Activated CD4-positive, alpha-beta T cell treated with anti-CD3 and anti-CD28 coated beads, Interleukin-2, amount 50 U/mL, for 16 hours (primary cell): ENCODE measurements at places on chromosomes 4 and X.

DNA sequence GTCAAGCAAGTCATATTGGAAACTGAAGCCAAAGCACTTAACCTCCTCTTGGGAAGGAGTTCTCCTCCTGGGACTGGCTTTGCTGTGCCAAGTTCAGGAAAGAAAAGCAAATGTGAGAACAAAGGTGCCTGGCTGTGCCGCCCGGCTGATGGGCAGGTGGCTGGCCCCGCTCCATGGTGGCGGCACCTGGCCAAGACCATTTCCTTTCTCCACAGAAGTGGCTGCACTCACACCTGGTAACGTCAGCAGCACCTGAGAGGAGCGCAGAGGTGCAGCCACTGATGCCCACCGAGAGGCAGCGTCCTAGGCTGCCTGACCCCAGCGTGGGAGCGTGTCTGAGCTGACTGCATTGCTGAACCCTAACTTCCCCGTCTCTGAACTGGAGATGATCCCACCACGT, 54.3 kb downstream of the DCTD start:
- DNase-seq = no peak

- no peak for DNase-seq
Observed at GRCh38 chr4:157222771-157223160, 2.2 kb downstream of the GRIA2 start.

DNA sequence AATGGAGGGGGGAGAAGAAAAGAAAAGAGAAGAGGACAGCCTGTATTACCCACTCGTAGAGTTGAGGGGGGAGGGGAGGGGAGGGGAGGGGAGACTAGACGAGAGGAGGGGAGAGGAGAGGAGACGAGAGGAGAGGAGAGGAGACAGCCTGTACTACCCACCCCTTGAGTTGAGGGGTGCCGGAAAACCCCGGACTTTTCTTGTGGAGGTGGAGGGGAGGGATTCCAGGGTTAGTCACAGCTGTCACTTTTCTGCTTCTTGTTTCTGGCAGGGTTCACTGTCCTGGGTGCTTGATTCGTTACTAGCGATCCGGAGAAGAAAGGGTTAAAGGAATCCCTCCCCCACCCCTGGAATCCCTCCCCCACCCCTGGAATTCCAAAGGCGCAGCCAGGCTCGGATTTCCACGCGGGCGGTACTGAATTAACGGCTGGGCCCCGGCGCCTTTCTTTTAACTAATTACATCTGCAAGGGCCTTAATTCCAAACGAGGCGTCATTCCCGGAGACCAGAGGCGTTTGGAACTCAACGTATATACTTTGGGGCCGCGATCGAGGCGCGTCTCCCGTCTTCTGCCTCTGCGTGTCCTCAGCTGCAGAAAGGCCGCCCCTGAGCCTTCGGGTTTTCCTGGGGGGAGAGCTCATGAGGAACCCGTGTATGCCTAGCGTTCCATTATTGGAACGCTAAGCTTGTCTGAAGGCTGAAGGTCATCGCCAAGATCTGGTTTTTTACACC, 20.1 kb upstream of the CSF2RA start:
- DNase-seq = no peak

DNA sequence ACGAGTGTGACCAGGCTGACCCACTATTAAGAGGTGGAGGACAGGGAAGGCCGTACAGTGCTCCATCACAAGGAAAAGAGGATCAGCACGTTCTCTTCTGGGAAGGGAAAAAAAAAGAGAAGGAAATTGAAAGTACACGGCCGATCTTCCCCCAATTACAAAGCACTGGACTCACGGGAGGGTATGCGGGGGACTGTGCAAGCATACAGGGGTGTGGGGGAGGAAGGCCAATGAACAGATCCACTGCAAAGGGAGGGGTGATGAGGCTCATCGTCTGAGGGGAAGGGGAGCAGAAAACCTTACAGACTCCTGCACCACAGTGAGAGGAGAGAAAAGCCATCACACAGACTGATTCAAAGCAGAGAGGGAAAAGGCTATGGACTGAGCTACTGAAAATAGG, 1.1 kb downstream of the ELK1 start:
- DNase-seq = no peak

- DNase-seq = no peak
Observed at GRCh38 chrX:74346088-74346487, 42.1 kb downstream of the ZCCHC13 start.

DNA sequence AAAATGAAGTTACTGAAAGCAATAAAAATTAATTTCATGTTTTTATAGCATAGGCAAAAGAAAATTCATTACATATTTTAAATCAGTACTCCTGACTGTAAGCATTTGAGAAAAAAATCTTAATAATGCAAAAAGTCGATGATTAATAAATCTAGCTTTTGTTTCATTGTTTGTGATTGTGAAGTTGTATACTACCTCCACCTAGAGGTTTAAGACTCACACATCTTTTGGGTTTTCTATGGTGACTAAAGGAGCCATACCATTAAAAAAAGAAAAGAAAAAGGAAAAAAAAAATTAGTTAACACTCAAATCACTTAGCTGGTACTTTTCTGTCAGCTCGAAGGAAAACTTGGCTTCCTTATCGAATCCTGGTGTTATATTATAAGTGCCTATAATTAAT, 2.0 kb downstream of the GABRA2 start:
- DNase-seq = no peak

- DNase-seq = no peak
Observed at GRCh38 chr4:38237139-38237538, 276.9 kb downstream of the PTTG2 start.

DNA sequence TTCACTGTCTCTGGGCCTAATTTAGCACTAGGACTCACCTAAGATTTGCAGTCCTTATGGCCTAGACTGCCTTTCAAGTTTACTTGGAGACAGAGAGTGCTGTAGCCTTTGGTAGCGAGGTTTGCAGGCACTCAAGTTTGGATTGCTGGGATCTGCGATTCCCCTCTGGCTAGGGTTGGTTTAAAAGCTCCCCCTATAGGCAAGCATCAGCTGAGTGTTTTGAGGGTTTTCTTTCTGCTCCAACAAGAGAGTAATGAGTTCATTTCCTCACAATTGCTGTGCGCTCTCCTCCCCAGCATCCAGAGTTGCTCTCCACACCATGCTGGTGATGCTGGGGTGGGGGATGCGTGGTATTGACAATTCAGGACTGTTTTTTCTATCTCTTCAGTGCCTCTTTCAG, 206.9 kb downstream of the GLUD2 start:
- peak; percentile 8 for DNase-seq

- DNase-seq = no peak
Observed at GRCh38 chr4:154836030-154836429, 55.0 kb downstream of the RBM46 start.

- DNase-seq = no peak
Observed at GRCh38 chr4:15557786-15558550, 88.3 kb downstream of the CC2D2A start.

DNA sequence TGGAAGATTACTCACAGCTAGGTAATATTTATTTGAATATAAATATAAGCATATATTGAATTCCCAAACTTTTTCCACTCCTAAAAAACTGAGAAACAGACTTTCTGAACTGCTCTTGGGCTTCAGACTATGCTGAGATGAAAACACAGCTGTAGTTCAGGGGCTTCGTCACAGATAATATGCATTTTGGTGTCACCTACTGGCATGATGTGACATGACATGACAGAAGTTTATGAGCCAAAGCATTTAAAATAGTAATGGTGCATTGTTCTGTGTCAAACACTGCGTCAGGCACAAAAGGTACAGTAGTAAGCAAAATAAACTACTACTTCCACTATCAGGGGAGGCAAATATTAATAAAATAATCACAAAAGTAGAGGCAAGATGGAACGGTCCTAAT, 171.3 kb downstream of the BTC start:
- DNase-seq = peak; percentile 26

- no peak for DNase-seq
Observed at GRCh38 chr4:141473952-141474351, 162.4 kb upstream of the IL15 start.

GRCh38 chr4:184731056-184731455, 2.8 kb downstream of the CENPU start:
- DNase-seq = no peak

DNA sequence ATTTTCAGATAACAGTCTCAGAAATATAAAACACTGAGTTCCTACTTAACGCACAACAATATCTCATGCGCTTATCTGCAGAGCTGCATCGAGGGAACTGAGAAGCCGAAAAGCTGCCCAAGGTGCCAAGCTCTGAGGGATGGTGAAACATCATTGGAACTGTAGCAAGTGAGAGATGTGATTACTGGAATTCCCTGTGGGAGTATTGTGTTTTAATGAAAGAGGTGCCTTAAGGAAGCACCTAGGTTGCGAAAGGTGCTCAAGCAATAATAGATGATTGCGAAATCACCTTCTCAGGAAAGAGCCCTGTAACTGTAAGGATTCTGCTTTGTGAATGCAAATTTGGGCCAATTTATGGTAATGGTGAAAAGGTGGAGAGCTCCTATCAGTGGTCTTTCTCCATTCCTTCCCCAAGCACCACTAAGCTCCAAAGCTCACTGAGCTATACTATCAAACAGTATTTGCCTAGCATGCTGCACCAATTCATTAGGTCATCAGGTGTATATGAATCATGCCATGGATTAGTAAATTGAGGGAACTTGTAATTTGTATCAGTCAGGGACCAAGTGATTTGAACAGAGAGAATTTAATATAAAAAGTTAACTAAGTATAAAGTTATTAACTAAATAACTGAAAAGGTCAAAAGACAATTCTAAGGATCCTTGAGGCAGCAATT, 59.0 kb upstream of the ATP8A1 start:
- DNase-seq = no peak

GRCh38 chr4:147582386-147583060, 34.7 kb upstream of the TMEM184C start:
- DNase-seq = no peak

- DNase-seq = no peak
Observed at GRCh38 chr4:25884031-25884782, 21.4 kb upstream of the SEL1L3 start.

GRCh38 chrX:68511255-68511654, 12.4 kb downstream of the YIPF6 start:
- DNase-seq = peak; percentile 62

- DNase-seq = peak; percentile 37
Observed at GRCh38 chr4:36269101-36269500, 12.3 kb upstream of the DTHD1 start.

DNA sequence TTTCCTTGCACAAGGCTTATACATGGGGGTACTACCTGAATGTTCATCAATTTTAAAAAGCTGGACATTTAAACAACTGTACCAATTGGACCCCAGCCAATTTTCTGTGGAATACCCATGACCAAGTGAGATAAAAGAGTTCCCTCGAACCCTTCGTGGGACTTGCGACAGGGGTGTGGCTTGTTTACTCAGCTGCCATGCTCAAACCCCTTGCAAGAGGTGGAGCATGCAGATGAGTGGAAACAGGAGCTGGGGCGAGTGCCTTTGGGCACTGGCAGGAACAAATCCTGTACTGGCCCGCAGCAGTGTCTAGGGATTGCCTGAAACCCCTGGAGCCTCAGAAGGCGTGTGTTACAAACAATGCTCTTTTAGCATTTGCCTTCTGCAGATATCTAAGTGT, 144.2 kb downstream of the PDHA2 start:
- no peak for DNase-seq

DNA sequence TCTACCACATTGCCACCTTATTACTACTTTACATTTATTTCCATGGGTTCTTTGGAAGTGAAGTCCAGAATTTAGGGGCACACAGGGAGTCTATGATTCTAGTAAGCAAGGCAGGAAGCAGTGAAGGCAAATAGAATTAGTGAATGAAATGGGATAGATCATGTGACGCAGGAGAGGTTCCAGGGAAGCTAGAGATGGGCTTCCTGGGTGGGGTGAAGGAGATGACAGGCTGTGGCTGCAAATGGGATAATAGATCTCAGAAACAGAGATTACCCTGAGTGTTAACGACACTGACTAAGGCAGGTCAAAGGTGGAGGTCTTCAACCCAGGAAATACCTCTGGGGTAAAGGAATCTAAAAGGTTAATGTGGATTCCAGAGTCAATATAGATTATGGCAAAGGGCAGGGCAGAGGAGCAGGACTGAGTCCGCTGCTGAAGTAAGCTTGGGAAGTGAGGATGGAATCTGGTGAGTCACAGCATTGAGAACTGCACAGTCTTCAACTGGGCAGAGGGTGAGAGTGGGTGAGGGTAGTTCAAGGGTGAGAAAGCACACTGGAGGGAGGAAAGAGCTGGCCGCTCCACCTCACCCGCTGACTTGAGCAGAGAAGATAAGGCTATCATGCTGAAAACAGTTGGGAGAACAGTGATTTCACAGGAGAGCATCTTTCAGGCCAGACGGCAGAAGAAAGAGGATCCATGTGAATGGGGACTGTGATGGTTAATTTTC, 70.8 kb downstream of the ANXA3 start:
- no peak for DNase-seq

GRCh38 chr4:141229408-141230101, 8.9 kb downstream of the ZNF330 start:
- DNase-seq = no peak

DNA sequence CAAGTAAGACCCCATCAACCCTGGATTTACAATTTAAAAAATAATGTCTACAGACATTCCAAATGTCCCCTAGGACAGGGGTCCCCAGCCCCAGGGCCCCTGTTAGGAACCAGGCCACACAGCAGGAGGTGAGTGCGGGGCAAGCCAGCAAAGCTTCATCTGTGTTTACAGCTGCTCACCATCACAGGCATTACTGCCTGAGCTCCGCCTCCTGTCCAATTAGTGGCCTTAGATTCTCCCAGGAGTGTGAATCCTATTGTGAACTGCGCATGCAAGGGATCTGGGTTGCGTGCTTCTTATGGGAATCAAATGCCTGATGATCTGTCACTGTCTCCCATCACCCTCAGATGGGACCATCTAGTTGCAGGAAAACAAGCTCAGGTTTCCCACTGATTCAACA, 146.1 kb downstream of the ATP10D start:
- DNase-seq = no peak

- DNase-seq = no peak
Observed at GRCh38 chrX:68945603-68946228, 116.9 kb downstream of the EFNB1 start.

- DNase-seq = no peak
Observed at GRCh38 chr4:13483136-13483767, 888 bp downstream of the RAB28 start.

GRCh38 chr4:82850684-82851083, 40.3 kb downstream of the SEC31A start:
- no peak for DNase-seq

DNA sequence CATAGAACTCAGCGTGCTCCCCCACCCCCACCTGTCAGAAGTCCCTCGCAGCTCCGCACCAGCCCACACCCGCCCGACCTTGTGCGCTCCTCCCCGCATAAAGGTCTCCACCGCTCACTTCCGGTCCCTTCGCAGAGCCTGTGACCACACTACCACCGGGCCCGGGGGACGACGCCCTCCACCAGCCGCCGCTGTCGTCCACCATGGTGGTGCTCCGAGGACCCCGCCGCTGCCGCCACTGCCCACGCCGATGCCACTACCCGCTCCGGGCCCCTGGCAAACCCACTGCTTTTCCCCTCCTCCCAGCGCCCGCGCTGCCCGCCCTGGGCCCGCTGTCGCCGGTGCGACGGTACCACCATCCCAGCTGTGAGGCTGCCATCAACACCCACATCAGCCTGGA, 79.8 kb upstream of the LANCL3 start:
- DNase-seq = no peak

DNA sequence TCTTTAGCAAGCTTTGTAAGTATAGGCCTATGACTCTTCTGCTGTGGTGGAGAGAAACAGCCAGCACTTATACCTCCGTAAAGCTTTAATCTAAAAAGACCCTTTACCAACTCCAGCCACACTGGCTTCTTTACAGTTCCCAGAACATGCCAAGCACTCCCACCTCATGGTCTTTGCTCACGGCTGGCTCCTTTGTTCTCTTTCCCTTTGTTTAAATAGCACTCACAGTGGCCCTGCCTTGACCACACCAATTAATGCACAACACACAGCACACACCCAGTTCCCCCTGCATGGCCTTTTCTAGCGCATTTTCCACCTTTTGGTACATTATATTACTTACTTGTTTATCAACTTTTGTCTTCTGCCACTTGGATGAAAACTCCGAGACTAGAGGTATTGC, 18.9 kb downstream of the PPID start:
- DNase-seq = no peak
